ENCODE measurements at places on chromosomes 5 and 9. TPM values are rescaled to one million over a fixed set of nuclear protein-coding genes. Genes with fewer than 3 reads are reported as not detected.

DNA sequence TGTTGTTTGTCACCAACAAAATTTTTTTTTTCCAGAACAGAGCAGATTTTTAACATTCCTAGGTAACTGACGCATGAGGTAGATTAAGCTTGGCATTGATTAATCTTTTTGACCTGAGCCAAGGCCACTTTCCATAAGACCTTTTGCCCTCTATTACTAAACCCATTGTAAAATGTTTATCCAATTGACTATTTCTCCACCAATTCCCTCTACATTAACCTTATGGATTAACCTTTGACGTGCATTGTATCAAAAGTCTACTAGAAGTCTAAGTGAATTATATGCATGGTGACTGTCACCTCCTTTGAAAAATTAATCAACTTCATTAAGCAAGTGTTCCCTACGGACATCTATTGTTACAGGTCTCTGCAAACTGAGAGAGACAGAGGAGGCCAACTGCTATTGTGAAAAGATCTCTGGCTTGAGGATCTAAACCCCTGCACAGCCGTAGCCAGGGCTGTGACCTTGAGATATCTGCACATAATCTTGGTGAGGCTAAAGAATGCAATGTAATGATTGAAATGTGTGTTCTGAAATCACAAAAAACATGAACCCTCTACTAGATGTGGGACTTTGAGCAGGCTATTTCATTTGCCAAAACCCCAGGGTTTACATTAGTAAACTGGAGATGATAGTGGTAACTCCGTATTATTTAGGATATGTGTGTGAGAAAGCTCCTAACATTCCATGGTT lies 632.2 kb downstream of the TLR4 start:
- DNase-seq: no peak

The PCDHA10 gene
- 11.7 TPM for total RNA-seq

The GPR151 gene
- total RNA-seq: not detected

The MEIKIN gene
- not detected for total RNA-seq

DNA sequence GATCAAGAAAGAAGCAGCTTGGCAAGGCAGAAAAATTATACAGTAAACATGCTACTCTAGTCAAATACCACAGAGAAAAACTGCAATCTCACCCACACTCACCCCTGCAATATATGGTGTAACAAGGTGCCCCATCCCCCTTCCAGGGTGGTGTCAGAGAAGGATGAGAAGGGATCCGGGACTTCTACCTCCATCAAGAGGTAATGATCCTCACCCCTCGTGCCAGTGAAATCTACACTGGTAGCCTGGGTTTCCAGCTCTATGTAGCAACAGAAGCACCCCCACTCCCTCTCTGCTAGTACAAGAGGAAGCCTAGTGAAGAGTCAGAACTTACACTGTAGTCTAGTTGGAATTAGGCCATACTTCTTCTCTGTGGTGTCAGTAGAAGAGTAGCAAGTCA lies 18.9 kb downstream of the SLCO4C1 start:
- DNase-seq: no peak

The INSYN2B gene
- 0.06 TPM for total RNA-seq

The TAF1L gene
- total RNA-seq: not detected

DNA sequence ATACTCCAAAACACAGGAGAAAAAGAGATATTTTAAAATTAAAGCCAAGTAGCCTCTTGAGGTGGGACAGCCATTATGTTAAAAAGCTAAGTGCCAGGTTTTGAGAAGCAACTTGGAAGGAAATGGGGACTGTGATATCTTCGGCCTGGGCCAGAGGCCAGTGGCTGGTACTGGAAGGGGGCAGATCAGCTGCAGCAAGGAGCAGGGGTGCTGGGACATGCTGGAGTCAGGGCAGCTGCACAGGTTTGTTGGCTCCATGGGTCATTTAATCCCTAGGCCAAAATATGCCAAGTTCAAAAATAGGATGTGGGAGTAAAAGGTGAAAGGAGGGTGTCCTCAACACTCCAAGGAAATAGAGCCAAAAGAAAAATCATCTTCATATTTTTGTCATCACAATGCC lies 30.0 kb downstream of the ADRB2 start:
- DNase-seq: no peak

DNA sequence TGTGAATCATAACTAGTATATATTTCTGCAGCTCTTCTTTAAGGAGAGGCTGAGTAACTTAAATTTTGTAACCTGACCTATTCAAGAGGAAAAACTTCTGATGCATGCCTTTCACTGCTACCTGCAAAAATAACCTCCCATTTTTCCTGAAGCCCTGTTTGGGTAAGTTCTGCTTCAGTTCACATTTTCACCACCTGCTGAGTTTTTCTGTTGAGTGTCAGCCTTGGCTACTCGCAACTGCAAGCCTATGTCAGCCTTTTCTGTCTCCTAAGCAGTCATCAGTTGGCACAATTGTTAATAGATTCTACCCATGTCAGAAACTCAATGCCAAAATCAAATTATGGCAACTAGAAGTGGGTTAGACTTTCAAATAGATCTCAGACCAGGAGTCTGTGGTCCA lies 8.2 kb upstream of the TNFAIP8 start:
- DNase-seq: peak; percentile 50

DNA sequence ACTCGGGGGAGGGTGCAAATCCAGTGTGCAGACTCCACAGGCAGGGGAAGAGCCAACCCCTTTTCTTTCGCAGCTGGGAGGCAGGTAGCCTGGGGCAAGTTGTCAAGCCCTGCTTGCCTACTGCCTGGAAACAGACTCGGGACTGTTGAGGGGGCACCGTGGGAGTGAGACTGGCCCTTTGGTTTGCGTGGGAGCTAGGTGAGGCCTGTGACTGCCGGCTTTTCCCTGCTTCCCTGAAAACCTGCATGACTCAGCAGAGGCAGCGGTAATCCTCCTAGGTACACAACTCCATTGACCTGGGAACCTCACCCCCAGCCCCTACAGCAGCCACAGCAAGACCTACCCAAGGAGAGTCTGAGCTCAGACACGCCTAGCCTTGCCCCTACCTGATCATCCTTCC lies 509.5 kb downstream of the DTWD2 start:
- no peak for DNase-seq

DNA sequence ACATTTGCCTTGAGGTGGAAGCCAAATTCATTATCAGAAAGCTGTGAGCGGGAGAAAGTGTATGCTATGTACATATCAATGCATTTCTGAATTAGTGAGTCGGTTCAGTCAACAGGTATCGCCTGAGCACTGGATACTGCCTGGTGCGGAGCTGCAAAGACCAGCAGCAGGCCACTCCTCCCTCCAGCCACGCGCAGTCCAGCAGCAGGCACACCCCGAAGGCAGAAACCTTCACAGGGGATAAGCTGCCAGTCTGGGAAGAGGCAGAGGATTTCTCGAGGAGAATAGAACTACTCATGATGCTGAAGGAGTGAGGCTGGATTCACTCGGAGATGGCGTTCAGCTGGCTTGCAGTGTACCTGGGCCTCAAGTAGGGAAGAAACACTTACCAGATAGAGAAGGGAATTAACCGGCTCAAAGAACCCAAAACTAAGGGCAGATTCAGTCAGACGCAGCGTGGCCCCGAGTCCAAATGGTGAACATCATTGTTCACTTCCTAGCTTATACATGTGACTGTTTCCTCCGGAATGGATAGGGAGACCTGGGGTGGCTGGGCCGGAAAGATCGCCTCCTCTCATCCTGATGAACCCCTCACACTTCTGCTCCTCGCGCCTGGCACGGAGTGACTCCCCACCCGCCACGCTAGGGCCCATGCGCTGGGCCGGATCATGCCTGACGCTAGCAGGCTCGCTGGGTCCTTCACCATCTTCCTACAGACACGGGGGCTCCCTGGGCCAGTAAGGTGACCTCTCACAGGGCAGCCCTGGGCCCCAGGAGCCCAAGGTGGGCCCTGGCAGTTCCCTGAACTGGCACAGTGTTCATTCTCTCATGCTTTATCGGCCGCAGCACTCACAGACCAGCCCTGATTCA lies 78.1 kb upstream of the SPATA31C2 start:
- DNase-seq: no peak

GRCh38 chr9:99235069-99235468 lies 13.0 kb downstream of the SEC61B start:
- no peak for DNase-seq

The PCDH12 gene
- not detected for total RNA-seq

The SLCO6A1 gene
- total RNA-seq: 0.51 TPM

The PLPP7 gene
- total RNA-seq: 11.5 TPM

GRCh38 chr5:128596071-128596470 lies 58.0 kb upstream of the FBN2 start:
- no peak for DNase-seq

The C5 gene
- total RNA-seq: 4.5 TPM

DNA sequence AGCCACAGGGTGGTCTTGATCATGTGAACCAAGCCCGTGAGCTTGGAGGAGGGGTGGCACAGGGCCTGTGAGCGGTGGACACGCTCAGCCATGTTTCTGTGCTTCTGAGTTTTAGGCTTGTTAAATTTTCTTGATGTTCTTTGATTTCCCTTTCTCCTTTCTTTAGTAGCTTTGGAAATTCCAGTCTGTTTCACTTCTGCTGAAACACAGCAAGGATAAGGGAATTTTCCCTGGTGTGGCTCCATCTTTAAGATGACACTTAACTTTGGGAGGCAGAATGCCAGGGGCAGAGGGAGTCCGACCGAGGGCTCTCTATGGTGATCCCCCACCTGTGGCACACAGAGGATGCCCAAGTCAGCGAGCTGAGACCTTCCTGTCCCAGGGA lies 29.7 kb upstream of the BASP1 start:
- no peak for DNase-seq

The ORM2 gene
- not detected for total RNA-seq

- no peak for DNase-seq
Measured at GRCh38 chr9:5851445-5851844, 18.5 kb upstream of the ERMP1 start.

GRCh38 chr5:173144200-173145176 lies at the start of gene BNIP1:
Gene BNIP1 (plus strand): TSS chr5:173144531. CDS start chr5:173144546, 15 bp downstream.
- DNase-seq: peak; percentile 97

The GFRA3 gene
- not detected for total RNA-seq

The INSL4 gene
- total RNA-seq: not detected

DNA sequence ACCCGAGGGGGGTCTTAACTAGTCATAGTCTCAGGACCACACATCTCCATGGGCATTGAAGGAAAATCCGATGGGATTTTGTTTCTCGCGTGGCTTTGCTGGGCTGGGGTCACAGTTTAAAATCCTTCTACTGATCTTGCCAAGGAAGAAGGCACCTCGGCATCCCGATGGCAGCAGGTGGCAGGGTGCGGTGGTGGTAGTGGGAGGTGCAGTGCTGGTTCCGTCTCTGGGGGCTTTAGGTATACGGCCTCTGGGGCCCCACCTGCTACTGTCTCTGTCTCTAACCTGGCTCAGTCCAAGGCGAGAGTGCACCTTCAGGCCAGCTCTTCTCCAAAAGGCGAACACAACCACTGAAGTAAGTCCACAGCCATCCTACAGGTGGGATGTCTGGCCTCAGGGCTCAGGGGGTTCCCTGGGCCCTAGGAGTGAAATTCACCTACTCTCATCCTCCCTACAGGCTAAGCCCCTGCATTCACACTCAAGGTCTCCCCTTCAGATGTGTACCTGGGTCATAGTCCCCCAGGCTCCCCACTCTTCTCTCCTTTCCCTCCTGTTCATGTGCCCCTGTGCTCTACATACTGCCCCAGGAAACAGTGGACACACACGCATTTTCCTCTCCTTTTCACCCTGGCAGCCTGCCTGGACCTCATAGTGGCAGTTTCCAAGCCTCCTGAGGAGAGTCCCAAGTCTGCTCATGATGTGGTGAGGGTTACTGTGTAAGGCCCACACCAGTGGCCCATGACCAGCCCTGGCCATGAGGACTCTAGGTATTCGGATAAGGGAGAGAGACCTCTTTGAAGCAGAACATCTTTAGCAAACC lies 736 bp upstream of the FCN2 start:
- DNase-seq: no peak

- peak; percentile 42 for DNase-seq
Measured at GRCh38 chr9:137194388-137194787, 5.9 kb downstream of the SSNA1 start.

DNA sequence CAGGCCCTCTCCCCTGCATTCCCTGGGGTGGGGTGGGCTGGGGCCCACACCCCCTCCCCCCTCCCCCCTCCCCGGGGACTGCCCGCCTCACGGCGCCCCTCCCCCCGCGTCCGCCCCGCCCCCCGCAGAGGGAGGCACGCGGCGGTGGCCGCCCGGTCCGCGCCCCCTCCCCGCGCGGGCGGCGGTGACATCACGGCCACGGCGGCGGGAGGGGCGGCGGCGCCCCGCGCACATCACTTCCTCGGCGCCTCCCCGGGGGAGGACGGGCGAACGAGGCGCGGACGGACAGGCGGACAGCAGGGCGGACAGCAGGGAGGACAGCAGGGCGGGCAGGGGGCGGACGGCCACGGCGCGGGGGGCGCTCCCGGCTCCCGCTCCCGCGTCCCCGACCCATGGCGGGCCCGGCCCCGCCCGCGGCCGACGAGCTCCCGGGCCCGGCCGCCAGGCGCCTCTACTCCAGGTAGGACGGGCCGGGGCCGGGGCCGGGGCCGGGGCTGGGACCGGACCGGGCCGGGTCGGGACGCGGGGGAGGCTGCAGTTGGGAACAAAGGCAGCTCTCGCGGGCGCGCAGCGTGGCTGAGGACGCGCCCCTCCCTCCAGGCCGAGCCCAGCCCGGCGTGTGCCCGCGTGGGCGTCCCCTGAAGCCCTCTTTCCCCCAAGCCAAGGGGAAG lies at the start of gene GPSM1:
Gene GPSM1, plus strand, starts transcription at position 236 of the 671 bp plus-strand sequence. Its CDS starts 157 bp downstream, at position 393.
- peak; percentile 66 for DNase-seq

GRCh38 chr5:97164846-97165245 lies 18.2 kb downstream of the RIOK2 start:
- DNase-seq: no peak

The DND1 gene
- 1.1 TPM for total RNA-seq

The OCLN gene
- 57.7 TPM for total RNA-seq

DNA sequence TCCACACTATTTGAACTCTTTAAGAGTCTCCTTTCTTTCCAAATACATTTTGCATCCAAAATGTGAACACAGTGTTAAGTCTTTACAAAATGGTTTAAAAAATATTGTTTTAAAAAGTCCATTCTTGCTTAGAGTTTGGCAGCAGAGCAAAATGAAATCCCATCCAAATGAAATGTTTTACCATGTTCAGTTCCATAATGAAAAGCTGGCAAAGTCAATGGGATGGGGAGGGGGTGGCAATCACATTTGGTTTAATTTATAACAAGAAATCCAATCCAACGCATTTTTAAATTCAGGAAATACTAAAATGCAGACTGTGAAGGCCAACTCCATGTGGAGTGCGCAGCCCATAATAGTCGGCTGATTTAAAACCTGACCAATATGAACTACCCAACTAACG lies 39.4 kb downstream of the MRPL36 start:
- no peak for DNase-seq
